Hematopoietic multipotent progenitor cell (in vitro differentiated cells): ENCODE measurements at places on chromosomes 4 and X. TPM values are rescaled to one million over a fixed set of nuclear protein-coding genes. Genes with fewer than 3 reads are reported as not detected.

DNA sequence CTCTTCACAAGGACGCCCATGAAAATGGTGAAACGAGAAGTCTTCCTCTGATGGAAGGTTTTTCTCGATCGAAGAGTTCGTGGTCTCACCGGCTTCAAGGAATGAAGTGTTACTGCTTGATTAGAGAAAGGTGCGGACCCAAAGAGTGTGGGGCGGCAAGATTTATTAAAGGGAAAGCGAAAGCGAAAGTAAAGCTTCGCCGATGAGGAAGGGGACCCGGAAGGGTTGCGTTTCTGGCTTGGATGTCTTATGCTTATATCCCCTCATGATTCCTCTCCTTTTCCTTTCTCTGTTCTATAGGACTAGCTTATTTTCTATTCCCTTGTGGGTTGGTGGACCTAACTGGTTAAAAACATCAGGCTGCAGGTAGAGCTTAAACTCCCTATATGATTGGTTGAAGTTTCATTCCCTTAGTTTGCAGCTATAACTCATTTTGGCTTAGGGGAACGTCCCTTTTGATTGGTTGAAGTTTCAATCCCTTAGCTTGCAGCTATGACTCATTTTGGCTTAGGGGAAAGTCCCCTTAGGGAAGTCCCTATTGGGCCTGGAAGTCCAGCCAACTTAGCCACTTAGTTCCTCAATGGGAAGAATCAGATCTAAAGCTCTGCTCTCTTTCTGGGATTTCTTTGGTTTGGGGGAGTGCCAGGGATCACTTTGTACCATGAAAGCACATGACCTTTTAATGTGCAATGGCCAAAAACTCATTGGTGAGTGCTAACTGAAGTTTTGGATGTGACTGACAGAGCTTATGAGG, 1025.0 kb upstream of the PCDH10 start:
- DNase-seq: peak; percentile 1

DNA sequence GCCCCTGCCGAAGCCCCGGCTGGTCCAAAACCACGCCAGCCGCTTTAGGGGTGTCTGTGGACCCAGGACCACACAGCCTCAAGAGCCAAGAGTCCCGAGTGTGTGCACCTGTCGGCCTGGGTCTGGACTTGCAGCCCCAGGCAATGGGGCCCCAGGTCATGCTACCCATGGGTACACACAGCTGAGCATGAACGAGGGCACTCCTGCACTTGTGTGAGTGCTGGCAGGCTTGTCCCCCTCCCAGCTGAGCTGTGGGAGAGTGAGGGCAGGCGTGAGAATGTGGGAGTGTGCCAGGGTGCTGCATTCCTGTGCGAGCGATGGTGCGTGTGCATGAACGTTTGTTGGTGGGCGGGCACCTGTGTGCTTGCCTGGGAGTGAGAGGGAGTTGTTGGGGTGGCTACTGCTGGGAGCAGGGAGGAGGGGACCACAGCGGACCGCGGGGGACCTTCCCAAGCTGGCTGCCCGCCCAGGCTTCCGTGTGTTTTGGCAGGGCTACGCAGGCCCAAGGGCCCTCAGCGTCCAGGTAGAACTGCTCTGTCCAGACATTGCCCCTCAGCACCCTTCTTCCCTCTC, 30.8 kb downstream of the BLOC1S4 start:
- DNase-seq: no peak

The NEUROG2 gene
- total RNA-seq: under 0.01 TPM

The SSX7 gene
- total RNA-seq: not detected

GRCh38 chrX:103124284-103124683, 31.3 kb upstream of the NXF3 start:
- no peak for DNase-seq
